ENCODE measurements at places on chromosomes 12 and 14. TPM values are rescaled to one million over a fixed set of nuclear protein-coding genes. Genes with fewer than 3 reads are reported as not detected.

DNA sequence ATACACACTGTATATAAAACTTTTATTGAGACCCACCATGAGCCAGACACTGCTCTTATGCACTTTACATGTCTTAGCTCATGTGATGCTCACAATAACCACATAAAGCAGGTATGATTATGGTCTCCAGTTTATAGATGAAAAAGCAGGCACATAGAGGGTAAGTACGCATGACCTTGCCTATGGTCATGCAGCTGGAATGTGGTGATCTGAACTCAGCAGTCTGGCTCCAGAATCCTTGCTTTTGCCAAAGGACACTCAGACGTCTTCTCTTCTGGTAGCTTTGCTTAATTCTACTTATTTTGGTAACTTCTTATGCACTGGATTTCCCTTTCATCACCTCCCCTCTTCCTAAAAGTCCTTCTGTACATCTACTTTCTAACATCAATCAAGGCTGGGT, 103.3 kb upstream of the CRY1 start:
- no peak for DNase-seq

The PLEK2 gene
- total RNA-seq = 14.0 TPM

The AQP2 gene
- not detected for total RNA-seq

GRCh38 chr12:11981121-11981733, 89.5 kb upstream of the BCL2L14 start:
- DNase-seq = no peak

The B4GALNT3 gene
- 12.7 TPM for total RNA-seq

The SMOC1 gene
- 5.9 TPM for total RNA-seq

DNA sequence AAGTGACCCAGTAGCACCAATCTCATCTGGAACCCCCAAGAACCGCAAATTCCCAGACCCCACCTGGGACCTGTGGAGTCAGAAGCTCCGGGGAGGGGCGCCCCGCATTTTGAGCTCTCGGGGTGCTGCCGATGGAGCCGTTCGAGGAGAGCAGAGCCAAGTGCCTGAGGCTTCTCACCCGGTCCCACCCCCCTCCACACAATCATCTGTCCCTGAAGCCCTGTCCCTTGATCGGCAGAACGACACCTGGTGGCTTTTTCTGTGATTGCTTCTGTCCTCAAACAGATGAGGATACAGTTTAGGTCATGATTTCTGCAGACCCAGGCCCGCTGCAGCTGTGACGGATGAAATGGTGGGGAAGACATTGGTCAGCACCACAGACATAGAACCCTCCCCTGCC, 74.7 kb downstream of the NOC4L start:
- no peak for DNase-seq

The DHH gene
- total RNA-seq = 1.2 TPM

The SPX gene
- 1.5 TPM for total RNA-seq

GRCh38 chr14:40452674-40453073, 1020.4 kb upstream of the FBXO33 start:
- no peak for DNase-seq

The SLC38A4 gene
- 2.7 TPM for total RNA-seq

The LTBP2 gene
- total RNA-seq = 18.8 TPM

GRCh38 chr14:106610691-106611090, 1084.3 kb downstream of the TMEM121 start:
- DNase-seq = no peak

GRCh38 chr12:639566-639965, 23.7 kb downstream of the NINJ2 start:
- no peak for DNase-seq

GRCh38 chr12:65518771-65519170, 240.3 kb downstream of the MSRB3 start:
- no peak for DNase-seq

DNA sequence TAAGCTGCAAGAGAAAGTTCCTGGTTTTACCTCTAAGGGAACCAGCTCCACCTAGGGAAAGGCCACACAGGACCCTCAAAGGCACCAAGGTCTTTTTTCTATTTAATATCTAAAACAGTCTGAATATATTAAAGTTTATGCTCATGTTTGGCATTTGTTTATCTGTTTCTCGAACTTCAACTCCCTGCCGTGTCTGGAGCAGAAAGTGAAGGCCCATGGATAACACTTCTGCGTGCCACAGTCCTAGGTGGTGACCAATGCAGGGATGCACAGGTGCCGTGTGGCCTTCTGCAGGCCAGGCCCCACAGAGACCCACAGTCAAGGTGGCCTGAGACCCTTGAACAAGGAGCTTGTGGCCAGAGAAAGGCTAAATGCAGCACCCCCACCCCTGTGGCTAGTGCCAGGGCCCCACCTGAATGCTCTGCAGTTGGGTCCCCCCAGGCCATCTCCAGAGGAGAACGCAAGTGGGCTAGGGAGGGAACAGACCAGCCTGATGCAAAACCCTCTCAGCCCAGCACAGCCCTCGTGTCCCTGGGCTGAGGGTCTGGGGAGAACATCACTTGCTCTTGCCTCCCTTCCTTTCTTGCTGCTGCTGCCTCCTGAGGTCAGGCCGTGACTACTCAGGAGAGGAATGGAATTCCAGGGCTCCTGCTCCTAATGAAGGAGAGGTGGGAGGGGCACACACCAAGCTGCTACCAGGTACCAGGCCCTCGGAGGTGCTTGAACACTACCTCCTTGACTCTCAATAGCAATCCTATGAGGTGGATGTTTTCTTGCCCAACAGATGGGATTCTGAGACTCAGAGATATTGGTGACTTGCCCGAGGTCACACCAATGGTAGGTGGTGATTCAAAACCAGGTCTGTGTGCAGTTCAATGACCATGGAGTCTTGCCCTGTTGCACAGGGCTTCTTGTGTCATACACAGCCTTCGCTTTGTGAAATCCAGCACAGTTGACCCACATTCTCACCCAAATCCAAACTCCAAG, 45.4 kb downstream of the PSMA6 start:
- no peak for DNase-seq

DNA sequence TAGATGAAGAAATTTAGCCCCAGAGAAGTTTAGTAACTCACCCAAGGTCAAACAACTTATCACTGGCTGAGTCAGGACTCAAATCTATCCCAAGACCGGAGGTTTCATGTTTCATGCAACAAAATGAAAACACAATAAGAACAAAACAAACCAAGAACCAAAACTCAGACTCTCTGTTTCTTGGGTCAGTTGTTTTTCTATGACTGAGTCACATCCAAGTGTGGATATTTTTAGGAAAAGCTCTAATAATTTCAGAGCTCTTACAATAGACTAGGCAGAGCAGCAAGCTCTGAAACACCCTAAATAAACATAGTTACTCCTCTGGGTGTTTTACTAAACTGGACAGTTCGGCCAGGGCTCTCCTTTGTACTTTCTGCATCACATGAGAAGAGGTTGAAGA, 87.6 kb upstream of the PRB2 start:
- no peak for DNase-seq

All from skin of body (tissue), 3 donors.